Activated gamma-delta T cell (primary cell): ENCODE measurements at places on chromosomes 5 and 9.

GRCh38 chr9:5684101-5684500 is 55.2 kb downstream of the RIC1 start:
- no peak for DNase-seq

DNA sequence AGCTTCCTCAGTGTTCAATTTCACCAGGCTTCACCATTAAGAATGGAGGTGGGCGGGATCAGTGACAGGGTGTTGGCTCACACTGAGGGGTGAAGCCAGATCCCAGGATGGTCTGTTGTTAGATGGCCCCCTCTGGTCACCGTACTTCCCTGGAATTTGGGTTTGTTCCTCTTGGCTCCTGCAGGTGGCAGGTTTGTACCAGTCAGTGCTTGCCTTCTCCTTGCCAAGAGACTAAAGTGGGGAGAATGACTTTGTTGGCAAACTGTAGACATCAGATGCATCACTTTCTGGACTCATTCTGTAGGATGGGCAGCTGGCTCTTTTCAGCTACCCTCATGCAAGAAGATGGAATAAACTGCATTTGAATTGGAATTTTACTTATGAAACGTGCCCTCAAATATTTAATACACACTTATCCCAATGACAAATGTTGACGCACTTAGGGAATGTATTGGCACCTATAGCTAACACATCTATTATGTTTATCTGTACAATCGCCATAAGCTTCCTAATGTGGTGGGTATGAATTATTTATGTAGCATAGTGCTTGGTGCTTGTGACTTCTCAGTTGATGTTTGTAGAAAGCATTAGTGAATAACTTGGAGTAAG is 31.4 kb upstream of the ANKRD55 start:
- no peak for DNase-seq

- DNase-seq: no peak
These were observed at the start of gene NEUROG1 for GRCh38 chr5:135535820-135536801. NEUROG1 (minus strand) TSS chr5:135535964; CDS start chr5:135535690, 274 bp downstream.

GRCh38 chr9:132585954-132586829 is 3.8 kb downstream of the BARHL1 start:
- DNase-seq: no peak

GRCh38 chr9:25726871-25727410 is 48.7 kb upstream of the TUSC1 start:
- no peak for DNase-seq

GRCh38 chr9:109168170-109168569 is 1.1 kb upstream of the FRRS1L start:
- DNase-seq: no peak

DNA sequence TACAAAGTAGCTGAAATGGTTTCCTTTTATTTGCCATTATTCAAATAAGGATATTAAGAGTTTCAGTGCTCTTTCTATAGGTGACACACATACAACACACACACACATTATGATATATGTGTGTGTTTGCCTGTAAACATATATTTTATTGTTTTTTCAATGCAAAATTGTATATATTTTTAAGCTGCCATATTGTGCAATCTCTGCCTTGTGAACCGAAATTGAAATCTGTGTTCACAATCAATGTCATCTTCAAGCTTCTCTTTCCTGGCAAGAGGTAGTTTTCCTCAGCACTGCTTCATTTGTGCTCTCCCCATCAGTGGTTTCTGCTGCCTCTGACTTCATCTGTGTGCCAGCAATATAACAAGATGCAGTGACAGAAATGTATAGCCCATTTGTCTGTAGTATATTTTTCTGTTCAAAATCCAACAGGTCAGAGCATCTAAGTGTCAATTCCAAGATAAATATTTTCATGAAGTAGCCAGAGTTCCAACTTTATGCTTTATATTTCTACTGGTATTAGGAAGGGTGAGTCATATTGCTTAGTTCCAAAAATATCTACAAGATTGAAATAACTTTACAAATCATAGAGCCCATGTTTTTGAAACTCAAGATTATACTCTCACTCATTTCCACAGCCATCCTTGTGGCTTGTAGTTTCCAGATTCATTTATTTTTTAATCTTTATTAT is 1704.8 kb upstream of the CDH9 start:
- no peak for DNase-seq

DNA sequence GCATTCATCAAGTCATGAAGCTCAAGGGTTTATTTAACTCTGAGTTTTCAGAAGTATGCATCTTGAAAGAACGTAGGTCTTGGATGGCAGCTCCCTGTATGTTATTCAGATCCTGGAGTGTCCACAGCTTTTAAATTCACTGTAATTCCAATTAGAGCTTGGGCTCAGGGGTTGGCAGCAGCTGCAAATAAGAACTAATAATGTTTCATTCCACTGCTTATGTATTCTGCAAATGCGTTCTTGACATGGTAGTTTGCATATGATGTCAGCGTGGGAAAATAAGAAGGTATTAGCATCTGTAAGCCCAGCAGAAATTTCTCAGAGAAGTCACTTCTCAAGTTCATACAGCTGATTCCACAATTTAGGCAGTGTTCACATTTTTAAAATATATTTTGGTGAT is 58.4 kb downstream of the RORB start:
- no peak for DNase-seq

DNA sequence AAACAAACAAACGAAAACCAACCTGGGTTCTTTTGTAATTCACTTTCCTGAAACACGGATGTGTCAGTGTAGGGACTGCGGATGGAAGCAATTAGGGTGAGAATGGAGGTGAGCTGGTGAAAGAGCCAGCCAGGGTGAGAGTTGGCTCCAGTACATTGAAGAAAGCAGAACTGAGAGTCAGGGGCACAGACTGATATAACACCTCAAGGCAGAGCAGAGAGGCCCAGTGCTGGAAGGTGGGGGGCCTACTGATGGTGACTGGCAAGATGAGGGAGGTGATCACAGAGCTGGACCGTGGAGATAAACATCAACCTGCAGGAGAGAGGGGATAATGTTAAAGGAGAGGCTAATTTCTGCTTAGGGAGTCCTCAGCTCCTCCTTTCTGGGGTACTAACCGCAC is 221.1 kb downstream of the MAN2A1 start:
- no peak for DNase-seq

GRCh38 chr5:154190595-154191304 is at the start of gene GALNT10:
GALNT10 (plus strand) TSS chr5:154190733; CDS start chr5:154190867, 134 bp downstream.
- peak; percentile 66 for DNase-seq

DNA sequence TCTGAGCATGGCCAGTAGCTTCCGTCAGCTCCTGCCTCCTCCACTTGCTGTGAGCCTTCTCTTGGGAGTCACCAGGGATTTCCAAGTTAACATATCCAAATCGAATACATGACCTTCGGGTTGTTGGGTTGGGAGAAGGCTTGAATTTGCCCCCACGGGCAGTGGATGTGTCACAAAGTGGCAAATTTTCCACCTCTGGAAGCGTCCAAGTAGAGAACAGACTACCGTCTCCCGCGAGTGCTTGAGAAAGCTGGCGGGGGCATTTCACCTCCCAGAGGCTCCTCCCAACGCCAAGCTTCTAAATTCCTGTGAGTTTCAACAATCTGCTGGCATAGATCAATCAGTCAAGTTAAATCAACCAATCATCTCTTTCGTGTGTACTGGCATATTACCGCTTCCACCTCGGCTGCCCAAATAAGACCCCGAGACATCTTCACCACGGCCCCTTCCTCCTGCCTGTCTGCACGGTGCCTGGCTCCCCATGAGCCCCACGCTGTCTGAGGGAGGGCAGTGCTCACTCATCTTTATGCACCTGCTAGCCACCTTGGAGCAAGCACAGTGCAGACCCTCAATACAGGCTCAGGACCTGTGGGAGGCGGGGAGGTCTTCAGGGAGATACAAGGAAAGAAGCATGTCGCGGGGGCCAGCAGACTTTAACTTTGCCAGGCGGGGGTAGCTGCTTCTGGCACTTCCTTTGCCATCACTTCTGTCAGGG is 79.1 kb downstream of the MRPL36 start:
- DNase-seq: no peak

DNA sequence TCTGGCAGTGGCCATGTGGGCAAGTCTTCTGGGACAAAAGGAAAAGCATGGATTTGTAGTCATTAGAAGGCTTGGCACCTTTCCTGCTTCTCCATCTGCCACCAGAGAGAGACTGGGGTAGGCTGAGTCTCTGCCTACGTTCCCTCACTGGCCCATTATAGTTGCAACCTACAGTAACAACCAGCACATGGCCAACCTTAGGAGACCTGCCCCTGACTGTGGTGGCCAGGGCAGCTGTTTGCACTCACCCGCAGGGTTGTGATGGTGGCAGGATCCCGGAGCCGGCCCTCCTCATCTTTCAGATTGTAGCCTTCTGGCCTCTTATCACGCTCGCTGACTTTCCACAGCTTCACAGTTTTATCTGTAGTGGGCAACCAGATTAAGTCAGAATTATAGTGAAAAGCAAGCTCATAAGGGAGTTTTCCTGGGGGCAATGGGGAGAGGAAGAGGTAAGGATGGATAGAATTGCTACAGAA is 174.9 kb upstream of the GPR151 start:
- no peak for DNase-seq

DNA sequence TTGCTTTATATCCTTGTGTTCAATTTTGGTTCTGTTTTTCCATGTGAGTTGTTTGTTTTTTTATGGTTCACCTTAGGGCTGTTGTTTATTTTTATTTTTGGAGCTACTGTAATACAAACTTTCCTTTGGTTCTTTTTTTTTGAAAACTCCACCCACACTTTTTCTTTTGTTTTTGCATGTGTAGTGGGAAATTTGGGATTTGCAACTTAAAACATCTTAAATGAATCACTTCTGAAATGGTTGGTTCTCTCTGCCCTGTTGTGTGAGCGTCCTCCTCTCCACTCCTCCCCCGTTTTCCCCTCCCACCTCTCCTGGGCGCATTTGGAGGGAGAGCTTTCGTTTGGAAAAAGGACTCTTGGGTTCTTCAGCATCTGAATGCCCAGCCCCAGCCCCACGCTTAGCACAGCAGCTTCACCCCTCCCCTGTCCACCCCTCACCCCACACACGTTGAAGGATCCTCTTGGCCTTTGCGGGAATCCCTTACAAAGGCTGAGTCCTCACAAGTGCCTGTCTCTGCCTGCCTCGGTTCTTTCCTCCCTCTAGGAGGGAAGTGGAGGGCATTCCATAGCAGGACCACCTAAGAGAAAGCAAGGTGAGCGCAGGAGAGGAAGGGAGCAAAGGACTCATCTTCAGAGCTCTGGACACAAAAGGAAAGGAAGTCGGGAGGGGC is 67.2 kb downstream of the DMRT1 start:
- DNase-seq: no peak

DNA sequence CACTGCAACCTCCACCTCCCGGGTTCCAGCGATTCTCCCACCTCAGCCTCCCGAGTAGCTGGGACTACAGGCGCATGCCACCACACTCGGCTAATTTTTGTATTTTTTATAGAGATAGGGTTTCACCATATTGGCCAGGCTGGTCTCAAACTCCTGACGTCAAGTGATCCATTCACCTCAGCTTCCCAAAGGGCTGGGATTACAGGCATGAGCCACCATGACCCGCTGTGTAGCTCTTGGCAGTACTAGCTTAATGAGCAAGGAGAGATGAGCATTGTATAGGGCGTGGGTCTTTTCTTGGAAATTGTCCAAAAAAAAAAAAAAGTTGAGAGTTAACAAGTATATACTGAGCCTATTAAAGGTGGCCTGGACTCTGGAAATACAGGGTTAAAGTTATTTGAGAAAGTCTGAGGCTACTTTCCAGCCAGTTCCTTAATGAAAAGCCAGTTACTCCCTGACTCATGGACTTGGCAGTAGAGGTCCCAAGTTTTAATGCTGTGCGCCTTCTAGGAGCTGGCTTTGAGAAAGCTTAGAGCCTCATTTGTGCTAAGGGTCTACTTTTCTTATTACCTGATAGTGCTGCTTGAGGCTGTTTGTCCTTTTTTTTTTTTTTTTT is 4.2 kb upstream of the FGF18 start:
- DNase-seq: no peak

- no peak for DNase-seq
These were observed 33.1 kb upstream of the HTR4 start for GRCh38 chr5:148687427-148687826.

- DNase-seq: no peak
These were observed 214.2 kb downstream of the FANCC start for GRCh38 chr9:95103281-95103771.

DNA sequence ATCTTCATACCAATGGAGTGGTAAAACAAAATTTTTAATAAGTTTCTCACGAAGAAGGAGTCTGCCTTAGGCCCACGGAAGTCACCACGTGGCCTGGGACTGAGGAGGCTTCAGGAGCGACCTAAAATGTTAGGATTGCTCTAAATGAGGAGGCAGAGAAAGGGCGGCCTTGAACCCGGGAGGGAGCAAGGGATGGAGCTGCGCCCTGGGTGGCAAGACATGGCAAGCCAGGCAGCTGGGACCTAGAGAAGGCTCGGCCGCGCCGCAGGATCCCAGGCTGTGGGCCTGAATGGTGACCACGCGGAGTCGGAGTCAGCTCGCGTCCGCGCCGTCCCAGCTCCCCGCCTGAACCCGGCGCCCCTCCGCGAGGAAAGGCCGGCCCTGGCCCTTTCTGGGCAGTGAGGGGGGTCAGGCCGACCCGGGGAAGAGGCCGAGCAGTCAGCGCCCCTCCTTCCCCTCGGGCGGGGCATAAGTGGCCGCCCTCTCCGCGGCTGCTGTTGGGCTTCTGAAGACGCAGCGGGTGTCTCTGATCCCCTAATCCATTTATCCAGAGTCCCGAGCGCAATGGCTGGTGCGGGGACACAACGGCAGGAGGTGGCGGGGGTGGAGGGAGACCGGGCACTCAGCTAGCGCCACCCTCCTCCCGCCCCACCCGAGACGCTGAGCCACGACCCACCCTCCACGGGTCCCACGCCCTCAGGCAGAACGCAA is 10.6 kb downstream of the IRX1 start:
- DNase-seq: no peak

GRCh38 chr9:5851445-5851844 is 18.5 kb upstream of the ERMP1 start:
- no peak for DNase-seq

DNA sequence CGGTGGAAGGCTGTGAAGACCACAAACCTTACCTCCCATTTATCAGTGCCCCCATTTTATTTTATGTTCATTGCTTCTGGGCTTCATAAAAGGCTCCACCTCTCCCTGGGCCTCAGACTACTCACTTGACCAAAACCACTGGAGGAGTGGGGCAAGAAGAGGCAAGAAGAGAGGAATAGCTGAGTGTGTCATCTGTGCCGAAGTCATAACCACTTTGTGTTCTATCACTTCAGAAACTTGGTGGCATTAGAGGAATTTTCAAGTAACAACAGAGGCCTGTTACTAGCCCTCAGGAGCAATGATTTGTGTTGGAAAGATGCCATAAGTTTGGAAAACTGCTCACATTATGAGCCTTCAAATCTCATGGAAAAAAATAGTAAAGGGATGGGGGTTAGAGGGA is 88.7 kb upstream of the PIK3R1 start:
- no peak for DNase-seq

DNA sequence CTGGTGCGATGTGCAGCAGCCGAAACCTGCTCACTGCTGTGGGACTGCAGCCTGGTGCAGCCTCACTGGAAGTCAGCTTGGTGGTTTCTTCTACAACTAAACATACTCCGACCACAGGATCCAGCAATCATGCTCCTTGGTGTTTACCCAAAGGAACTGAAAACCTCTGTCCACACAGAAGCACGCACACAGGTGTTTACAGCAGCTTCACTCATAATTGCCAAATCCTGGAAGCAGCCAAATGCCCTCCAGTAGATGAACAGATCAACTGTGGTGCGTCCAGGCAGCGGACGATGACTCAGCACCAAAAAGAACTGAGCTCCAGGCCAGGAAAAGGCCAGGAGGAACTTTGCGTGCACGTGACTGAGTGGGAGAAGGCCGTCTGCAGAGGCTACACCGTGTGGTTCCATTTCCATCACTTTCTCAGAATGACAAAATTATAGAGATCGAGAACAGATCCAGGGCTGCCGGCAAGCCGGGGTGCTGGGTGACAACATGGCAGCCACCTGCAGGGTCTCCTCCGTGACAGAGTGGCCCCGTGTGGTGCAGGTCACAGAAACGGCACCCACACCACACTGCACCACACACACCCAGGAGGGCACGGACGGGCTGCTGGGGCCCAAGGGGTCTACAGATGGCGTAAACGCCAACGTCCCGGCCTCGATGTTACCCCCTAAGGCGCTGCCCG is 23.1 kb upstream of the NSMF start:
- DNase-seq: no peak
